ENCODE measurements at places on chromosomes 5 and 9.

- DNase-seq: no peak
These were observed 13.0 kb upstream of the FGD3 start for GRCh38 chr9:92934321-92934720.

DNA sequence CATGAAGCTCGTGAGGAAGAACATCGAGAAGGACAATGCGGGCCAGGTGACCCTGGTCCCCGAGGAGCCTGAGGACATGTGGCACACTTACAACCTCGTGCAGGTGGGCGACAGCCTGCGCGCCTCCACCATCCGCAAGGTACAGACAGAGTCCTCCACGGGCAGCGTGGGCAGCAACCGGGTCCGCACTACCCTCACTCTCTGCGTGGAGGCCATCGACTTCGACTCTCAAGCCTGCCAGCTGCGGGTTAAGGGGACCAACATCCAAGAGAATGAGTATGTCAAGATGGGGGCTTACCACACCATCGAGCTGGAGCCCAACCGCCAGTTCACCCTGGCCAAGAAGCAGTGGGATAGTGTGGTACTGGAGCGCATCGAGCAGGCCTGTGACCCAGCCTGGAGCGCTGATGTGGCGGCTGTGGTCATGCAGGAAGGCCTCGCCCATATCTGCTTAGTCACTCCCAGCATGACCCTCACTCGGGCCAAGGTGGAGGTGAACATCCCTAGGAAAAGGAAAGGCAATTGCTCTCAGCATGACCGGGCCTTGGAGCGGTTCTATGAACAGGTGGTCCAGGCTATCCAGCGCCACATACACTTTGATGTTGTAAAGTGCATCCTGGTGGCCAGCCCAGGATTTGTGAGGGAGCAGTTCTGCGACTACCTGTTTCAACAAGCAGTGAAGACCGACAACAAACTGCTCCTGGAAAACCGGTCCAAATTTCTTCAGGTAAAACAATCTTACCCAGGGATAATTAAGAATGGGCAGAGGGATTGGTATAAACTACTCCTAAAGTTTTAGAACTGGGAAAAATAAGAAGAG, 12.9 kb downstream of the ITGA1 start:
- no peak for DNase-seq

DNA sequence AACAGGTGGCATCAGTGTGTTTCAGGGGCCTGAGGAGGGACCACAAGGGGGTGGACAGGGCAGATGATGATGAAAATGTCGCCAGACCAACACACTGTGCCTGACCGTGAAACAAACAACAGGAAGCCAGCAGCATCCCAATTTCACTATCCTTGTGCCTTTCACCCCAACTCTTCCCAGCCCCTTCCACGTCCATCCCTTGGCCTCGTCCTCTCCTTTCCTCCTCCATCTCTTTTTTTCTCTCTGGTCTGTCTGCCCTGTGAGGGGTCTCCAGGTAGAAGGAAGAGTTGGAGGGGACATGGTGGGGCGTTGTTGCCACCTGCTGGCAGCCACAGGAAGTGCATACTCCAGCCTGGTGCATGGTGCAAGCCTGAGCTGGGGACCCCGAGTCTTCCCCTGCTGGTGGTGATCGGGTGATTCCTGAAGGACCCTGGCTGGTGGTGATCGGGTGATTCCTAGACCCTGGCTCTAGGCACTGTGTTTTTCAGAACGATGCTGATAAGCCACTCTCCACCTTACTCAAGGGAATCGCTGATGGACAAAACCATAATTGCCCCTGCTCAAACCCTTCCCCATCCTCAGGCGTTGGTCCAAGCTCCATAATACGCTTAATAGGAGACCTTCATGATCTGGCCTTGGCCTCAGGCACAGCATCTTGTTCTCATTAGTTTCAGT, 21.7 kb upstream of the NSD1 start:
- DNase-seq: no peak

- DNase-seq: no peak
These were observed 97.9 kb upstream of the MAP3K1 start for GRCh38 chr5:56717253-56717987.

- no peak for DNase-seq
These were observed 12.2 kb downstream of the CD74 start for GRCh38 chr5:150400316-150401075.

DNA sequence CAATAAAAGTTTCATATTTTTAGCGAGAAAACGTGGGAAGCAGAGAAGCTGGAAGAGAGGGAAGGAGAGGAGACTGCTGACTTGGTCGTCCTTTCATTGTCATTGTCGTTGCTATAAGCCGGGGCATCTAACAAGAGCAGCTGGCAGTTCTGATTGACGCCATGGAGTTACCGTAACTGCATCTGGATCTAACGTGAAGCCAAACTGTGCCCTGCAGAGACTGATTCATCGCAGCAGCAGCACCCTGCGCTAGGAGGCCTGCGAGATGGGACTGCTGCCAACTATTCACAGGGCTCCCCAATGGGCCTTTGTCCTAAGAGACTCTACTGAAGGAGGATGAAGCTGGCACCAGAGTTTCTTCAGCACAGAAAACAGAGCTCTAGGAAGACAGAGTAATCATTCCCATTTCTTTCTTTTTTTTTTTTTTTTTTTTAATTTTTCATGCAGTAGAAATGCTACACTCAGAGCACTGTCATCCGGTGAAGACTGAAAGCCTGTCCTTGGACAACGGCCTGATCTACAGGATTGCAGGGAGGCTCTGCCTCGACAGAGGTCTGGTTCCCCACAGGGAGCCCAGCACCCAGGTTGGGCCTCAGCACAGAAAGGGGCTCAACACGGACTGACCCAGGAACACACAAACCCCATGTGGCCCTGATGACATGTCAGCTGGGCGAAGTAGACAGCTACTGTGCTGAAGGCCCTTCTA, 47.8 kb downstream of the RETREG1 start:
- no peak for DNase-seq

- DNase-seq: no peak
These were observed 53.5 kb upstream of the TGFBR1 start for GRCh38 chr9:99051406-99051805.

DNA sequence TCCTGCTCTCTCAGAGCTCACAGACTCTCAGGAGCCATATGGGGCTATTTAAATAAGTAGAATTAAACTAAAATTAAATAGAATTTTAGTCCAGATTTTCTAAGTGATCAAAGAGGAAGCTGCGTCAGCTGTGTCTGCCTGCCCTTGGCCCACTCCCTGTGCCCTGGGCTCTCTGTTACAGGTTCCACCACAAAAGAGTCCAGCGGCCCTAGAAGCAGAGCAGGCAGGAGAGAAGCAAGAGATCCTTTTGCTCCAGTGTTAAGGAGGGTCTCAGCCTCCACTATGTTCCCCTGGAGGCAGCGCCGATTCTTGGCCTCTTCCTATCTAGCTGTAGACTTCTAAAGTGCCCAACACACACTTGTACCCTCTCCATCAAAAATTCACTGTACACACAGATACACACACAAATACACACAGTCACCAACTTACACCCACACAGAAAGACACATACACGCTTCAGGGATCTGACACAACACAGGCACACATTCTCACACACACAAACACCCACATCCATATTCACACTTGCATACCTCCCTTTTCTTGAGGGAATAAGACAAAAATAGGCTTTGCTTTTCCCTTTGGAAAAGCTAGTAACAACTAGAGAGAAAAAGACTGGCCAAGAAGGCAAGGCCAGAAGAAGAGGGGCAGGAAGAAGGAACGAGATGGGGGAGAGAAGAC, 5.5 kb upstream of the TNIP1 start:
- DNase-seq: no peak

DNA sequence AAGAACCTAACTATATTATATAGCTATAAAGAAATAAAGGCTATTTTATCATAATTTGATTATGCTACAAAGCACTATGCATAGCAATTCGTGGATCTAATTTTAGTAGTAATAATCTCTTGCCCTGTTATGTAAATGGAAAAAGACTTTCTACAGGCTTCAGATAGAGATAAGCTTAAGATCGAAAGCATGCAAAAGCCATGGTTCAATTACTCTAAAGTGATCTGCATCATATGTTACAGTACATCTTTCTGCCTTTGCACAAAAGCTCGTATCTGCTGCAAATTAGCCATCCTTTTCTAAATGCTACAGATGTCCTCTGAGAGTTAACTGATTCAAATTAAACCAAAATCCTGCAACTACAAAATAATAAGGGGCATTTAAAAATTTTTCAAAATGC, 234.8 kb upstream of the TMEM161B start:
- no peak for DNase-seq

DNA sequence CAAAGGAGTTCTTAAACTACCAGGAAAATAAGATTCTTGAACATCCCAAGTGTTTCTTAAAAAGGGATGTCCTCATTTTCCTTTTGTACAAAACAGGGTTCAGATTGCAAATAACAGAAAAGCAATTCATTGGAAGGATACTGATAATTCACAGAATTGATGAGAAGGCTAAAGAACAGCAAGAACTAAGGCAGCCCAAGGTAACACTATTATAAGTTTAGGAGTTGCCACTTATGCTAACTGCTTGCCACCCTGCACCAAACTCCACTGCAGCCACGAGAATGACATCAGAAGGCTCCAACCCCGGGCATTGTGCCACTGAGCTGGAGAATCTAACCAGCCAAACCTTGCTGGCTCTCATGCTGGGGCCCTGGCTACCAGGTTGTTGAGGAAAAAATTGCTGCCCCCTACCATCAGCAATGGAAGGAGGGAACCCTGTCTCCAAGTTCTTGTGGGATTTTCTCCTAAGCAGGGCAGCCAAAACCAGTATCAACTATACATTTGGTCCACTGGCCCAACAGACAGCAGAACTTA, 123.4 kb downstream of the ARL15 start:
- DNase-seq: no peak

Data from KG1 (cell line).